ENCODE measurements at places on chromosomes 13 and 19. TPM values are rescaled to one million over a fixed set of nuclear protein-coding genes. Genes with fewer than 3 reads are reported as not detected.

The CALR3 gene
- not detected for total RNA-seq

The CEACAM4 gene
- not detected for total RNA-seq

The ATP4A gene
- not detected for total RNA-seq

The FAM174C gene
- total RNA-seq: 72.5 TPM

DNA sequence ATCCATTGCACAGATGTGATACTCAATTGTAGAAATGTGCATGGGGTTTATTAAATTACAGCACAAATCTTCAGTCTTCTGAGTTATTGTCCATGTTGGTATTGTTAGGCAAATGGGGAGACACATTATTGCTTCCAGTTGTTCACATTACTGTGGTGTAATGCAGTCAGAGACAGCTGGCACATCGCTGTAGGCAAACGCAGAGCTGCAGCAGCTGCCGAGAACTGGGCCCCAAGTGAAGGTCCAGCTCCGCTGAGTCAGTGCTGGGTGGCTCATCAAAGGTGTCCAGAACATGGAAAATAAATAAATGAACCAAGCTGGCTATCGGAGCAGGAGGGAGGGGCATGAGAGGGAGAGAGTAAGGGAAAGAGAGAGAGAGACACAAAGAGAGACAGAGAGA lies 299.1 kb upstream of the OBI1 start:
- DNase-seq: no peak

- peak; percentile 68 for DNase-seq
These were observed at the start of gene ITGBL1 for GRCh38 chr13:101452519-101453485. Gene ITGBL1, plus strand, starts transcription at chr13:101452675. Its CDS starts 159 bp downstream, at chr13:101452834.

- DNase-seq: peak; percentile 97
These were observed 2.2 kb upstream of the TSPAN16 start for GRCh38 chr19:11293433-11294389.

DNA sequence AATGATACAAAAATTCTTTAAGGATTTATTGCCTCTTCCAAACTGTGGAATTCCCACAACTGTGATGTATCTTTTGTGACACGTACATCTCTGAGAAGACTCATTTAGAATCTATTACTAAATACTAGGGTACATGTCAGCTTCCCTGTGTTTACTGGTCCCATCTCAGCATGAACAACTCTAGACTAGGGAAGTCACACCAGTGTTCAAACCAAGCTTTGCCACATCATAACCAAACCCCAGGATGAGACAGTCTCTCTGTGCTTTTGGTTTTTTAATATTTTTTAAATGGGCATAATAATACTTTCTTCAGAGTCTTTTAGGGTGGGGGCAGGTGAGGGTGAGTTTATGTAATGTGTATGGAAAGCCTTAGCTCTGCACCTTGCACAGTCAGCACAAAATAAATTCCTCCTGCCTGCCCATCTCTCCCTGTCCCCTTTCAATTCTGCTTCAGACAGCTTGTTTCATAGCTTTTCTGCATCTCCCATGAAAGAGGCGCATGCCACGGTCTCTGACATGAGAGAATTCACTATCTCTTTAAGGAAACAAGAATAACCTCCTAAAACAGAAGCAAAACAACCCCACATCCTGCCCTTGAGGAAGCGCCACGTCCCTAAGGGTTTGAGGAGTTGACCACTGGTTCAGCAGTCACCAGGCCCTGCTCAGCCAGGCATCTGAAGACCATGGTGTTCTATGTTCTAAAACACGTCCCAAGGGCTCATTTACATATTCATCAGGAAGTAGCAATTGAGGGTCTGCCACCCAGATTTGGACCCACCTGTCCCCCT lies 174.5 kb downstream of the USP12 start:
- DNase-seq: peak; percentile 21

GRCh38 chr19:3978145-3978544 lies 7.1 kb downstream of the EEF2 start:
- DNase-seq: no peak

- DNase-seq: no peak
These were observed 23.3 kb downstream of the N4BP2L2 start for GRCh38 chr13:32515246-32515645.

- DNase-seq: peak; percentile 66
These were observed 11.0 kb downstream of the GAS6 start for GRCh38 chr13:113852536-113853517.

- no peak for DNase-seq
These were observed 1.7 kb downstream of the KLF5 start for GRCh38 chr13:73060251-73061160.

- DNase-seq: no peak
These were observed 40.3 kb upstream of the USPL1 start for GRCh38 chr13:30577401-30577852.

- DNase-seq: no peak
These were observed 279.7 kb downstream of the COG6 start for GRCh38 chr13:39935155-39935554.

Data from suprapubic skin (tissue), 4 donors.